ENCODE measurements at places on chromosomes 12 and 14.

- no peak for DNase-seq
These were observed 105.4 kb upstream of the MED13L start for GRCh38 chr12:116382686-116383530.

DNA sequence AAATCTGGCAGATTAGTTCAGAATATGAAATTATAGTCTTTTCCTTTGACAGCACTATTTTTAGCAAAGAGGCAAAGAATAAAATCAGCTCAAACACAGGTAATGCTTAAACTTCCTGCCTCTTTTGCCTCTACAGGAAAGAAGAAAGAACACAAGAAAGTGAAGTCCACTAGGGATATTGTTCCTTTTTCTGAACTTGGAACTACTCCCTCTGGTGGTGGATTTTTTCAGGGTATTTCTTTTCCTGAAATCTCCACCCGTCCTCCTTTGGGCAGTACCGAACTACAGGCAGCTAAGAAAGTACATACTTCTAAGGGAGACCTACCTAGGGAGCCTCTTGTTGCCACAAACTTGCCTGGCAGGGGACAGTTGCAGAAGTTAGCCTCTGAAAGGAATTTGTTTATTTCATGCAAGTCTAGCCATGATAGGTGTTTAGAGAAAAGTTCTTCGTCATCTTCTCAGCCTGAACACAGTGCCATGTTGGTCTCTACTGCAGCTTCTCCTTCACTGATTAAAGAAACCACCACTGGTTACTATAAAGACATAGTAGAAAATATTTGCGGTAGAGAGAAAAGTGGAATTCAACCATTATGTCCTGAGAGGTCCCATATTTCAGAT, 17.4 kb downstream of the TMPO start:
- DNase-seq, result peak; percentile 63

GRCh38 chr14:20998674-20999366, at the start of gene SLC39A2:
SLC39A2 (plus strand) TSS chr14:20999293; CDS start chr14:20999447, 154 bp downstream.
- DNase-seq, result no peak

DNA sequence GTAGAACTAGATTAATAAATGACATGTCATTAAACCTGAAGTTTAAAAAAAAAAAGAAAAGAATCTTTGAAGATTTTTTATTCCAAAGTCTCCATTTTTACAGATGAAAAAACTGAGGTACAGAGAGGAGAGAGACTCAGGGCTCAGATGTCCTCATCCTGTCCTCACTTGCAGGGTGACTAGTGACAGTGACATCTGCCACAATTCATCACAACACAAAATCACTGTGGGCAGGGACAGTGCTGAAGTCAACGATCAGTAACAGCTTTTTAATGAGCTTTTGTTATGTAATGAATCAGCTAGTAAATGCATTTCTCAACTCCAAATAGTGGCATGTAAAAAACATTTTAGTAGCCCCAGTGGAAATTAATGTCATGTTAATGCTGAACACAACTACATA, 138.5 kb downstream of the NTF3 start:
- no peak for DNase-seq

GRCh38 chr12:24905431-24905830, 43.5 kb downstream of the BCAT1 start:
- DNase-seq, result peak; percentile 90

- DNase-seq, result no peak
These were observed 33.9 kb downstream of the TPH2 start for GRCh38 chr12:71972441-71973074.

- DNase-seq, result peak; percentile 19
These were observed 420.9 kb upstream of the ATP2B1 start for GRCh38 chr12:90129366-90130030.

- DNase-seq, result no peak
These were observed 757 bp downstream of the SLC25A3 start for GRCh38 chr12:98594050-98594835.
